Stimulated activated memory B cell treated with anti-CD40 and anti-IgM and Interleukin-4, amounts not matched to agents 10 μg/mL and 1 μg/mL and 100 μg/mL, for 72 hours (primary cell): ENCODE measurements at places on chromosomes 3 and 15.

GRCh38 chr3:139099968-139100817 lies 55.5 kb upstream of the PRR23C start:
- H3K4me3 ChIP-seq = no peak overlapping the region
- no peaks in the 10 kb centered on the region for H3K36me3 ChIP-seq
- H3K4me1 ChIP-seq = no peaks in the 10 kb centered on the region
- no peak for ATAC-seq
- peaks cover 13% of the 10 kb centered on the region for H3K27me3 ChIP-seq

DNA sequence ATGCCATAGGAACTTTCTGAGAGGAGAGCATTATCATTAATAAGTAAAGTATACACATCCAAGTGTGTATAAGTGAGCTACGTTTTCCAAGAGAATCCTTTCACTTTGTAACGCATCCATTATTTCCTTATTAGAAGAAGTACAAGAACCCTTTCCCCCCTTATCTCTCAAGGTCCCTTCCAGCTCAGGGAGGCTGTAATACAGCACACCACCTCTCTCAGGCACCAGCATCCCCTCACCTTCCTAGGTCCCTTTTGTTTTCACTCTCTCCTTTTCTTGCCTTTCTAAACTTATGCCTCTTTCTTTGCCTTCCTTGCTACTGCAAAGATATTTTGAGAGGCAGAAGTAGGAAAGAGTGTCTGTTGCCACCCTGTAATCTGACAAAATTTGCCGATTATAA lies 446.0 kb downstream of the GRM7 start:
- ATAC-seq = no peak
- H3K27me3 ChIP-seq = no peaks in the 10 kb centered on the region
- no peak overlapping the region for H3K27ac ChIP-seq
- no peak overlapping the region for H3K4me3 ChIP-seq
- no peaks in the 10 kb centered on the region for H3K4me1 ChIP-seq
- H3K36me3 ChIP-seq = no peaks in the 10 kb centered on the region

DNA sequence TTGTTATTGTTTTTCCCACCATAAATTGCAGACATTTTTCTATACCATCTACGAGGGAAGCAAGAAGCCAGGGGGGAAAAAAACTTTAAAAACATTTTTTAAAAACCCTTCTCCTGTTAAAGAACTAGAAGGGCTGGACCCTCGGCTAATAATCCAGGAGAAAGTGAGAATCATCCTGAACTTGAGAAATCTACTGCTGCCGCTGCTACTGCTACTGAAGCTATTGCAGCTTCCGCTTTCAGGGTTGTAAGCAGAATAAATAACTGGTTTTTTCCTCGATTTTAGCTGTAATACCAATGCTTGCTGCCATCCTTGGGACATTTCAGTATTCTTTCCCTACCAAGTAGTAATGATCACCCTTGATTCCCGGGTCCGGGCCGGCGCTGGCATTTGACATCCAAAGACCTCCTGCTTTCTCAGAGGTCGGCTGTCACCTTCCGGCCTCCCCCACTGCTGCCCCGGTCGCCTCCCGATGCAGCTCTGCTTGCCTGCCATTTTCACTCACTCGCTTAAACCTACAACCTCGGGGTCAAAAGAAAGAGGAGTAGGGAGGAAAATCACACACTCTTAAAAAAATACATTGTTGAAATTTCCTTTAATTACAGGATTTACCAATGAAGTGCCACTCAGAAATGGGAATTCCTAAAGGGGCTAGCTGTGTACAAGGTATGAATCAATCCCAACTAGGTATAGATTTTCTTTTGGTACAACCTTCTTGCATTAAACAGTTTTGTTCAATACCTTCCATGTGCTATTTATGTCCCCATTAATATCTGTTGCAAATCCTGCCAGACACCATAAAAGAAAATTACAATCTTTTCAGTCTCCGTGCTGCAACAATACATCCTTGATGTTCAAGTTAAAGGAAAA lies 674 bp upstream of the MECOM start:
- peaks cover 62% of the 10 kb centered on the region for H3K4me1 ChIP-seq
- peak overlapping the region; percentile 78 for H3K4me3 ChIP-seq
- no peak overlapping the region for H3K27ac ChIP-seq
- peaks cover 96% of the 10 kb centered on the region for H3K27me3 ChIP-seq
- no peak for ATAC-seq
- H3K36me3 ChIP-seq = peaks cover 12% of the 10 kb centered on the region

DNA sequence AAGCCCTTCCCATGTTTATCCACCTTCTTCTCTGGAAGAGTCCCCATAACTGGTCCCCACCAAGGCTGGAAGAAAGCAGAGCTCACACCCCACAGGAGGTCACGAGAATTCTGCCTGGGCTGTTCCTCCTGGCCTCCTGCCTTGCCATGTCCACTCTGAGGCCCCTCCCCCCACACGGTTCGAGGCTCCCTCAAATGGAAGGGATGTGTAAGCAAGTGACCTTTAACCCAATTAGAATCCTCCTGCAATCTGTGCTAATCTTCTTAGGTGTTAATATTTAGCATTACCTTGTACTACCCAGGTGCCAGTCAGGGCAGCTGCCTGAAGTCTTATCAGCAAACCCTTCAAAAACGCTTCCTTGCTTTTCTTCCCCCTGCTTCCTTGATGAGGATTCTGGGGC lies 32.4 kb upstream of the DYNC1LI1 start:
- no peak for ATAC-seq
- H3K27ac ChIP-seq = no peak overlapping the region
- H3K27me3 ChIP-seq = peaks cover 20% of the 10 kb centered on the region
- H3K36me3 ChIP-seq = no peaks in the 10 kb centered on the region

GRCh38 chr15:74137537-74137894 lies 7.1 kb downstream of the ISLR2 start:
- H3K4me3 ChIP-seq = no peak overlapping the region
- H3K4me1 ChIP-seq = peaks cover 25% of the 10 kb centered on the region
- no peak overlapping the region for H3K27ac ChIP-seq

DNA sequence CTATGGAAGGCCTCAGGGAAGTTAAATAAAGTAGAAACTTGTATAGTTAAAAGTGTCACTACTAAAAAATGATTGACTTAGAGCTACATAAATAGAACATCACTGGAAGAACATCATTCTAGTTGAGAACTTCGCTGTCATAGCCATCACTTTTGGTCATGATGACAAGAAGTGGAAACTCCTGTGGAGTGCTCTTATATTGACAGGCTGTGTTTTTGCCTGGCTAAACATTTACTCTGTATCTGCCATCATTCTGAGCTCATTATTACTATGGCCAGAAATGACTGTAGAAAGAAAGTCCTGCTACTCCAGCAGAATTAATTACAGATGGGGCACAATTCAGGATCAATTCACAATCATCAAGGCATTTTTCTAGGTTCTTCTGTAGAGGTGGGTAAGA lies 165.1 kb upstream of the GOLIM4 start:
- H3K36me3 ChIP-seq = no peaks in the 10 kb centered on the region
- H3K4me3 ChIP-seq = no peak overlapping the region
- H3K27ac ChIP-seq = no peak overlapping the region
- H3K4me1 ChIP-seq = no peaks in the 10 kb centered on the region
- no peak for ATAC-seq
- H3K27me3 ChIP-seq = peaks cover 26% of the 10 kb centered on the region
